Upper lobe of right lung (tissue), 1 donor: ENCODE measurements at places on chromosomes 16 and 17. TPM values are rescaled to one million over a fixed set of nuclear protein-coding genes. Genes with fewer than 3 reads are reported as not detected.

- no peaks in the 10 kb centered on the region for H3K36me3 ChIP-seq
- peaks cover 3% of the 10 kb centered on the region for H3K4me1 ChIP-seq
- no peak overlapping the region for H3K27ac ChIP-seq
- H3K27me3 ChIP-seq = peaks cover 5% of the 10 kb centered on the region
Observed at GRCh38 chr16:86076606-86077005, 177.6 kb downstream of the IRF8 start.

GRCh38 chr16:57469917-57470470, 7.5 kb downstream of the POLR2C start:
- peaks cover 34% of the 10 kb centered on the region for H3K4me1 ChIP-seq
- H3K27me3 ChIP-seq = no peaks in the 10 kb centered on the region
- no peak overlapping the region for H3K4me3 ChIP-seq
- H3K27ac ChIP-seq = no peak overlapping the region
- DNase-seq = no peak

GRCh38 chr16:82331397-82331796, 161.4 kb upstream of the MPHOSPH6 start:
- no peak for DNase-seq
- no peaks in the 10 kb centered on the region for H3K4me1 ChIP-seq
- no peak overlapping the region for H3K4me3 ChIP-seq
- no peaks in the 10 kb centered on the region for H3K27me3 ChIP-seq
- no peaks in the 10 kb centered on the region for H3K36me3 ChIP-seq

DNA sequence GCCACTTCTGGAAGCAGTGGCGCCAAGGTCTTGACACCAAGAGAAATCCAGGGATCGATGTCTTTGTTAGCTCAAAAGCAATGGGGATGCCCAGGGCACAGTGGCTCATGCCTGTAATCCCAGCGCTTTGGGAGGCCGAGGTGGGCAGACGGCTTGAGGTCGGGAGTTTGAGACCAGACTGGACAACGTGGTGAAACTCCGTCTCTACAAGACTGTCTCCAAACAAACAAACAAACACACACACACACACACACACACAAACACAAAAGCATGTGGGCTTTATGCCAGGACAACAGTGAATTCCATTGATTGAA, 22.4 kb upstream of the FAAP100 start:
- no peak overlapping the region for H3K27ac ChIP-seq
- DNase-seq = no peak
- H3K36me3 ChIP-seq = peaks cover 70% of the 10 kb centered on the region
- H3K4me3 ChIP-seq = no peak overlapping the region
- H3K27me3 ChIP-seq = no peaks in the 10 kb centered on the region

Gene SYCE1L
- total RNA-seq = 6.2 TPM

DNA sequence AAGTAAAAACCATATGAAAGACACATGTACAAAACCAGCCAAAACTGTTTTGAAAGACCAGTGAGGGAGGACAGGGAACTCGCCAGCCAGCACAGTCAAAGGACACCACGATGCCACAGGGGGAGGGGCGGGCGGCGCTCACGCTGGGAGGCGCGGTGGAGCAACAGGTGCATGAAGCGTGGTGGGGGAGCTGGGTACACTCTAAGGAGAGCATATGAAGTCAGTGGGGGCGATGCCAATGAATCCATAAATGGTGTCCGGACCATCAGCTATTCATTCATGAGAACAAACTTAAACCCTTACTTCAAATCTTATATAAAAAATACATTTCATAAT, 101.0 kb upstream of the DNAH17 start:
- H3K27me3 ChIP-seq = no peaks in the 10 kb centered on the region
- peak; percentile 57 for DNase-seq
- H3K4me1 ChIP-seq = no peaks in the 10 kb centered on the region
- H3K36me3 ChIP-seq = peaks cover 82% of the 10 kb centered on the region
- no peak overlapping the region for H3K4me3 ChIP-seq
- no peak overlapping the region for H3K27ac ChIP-seq

DNA sequence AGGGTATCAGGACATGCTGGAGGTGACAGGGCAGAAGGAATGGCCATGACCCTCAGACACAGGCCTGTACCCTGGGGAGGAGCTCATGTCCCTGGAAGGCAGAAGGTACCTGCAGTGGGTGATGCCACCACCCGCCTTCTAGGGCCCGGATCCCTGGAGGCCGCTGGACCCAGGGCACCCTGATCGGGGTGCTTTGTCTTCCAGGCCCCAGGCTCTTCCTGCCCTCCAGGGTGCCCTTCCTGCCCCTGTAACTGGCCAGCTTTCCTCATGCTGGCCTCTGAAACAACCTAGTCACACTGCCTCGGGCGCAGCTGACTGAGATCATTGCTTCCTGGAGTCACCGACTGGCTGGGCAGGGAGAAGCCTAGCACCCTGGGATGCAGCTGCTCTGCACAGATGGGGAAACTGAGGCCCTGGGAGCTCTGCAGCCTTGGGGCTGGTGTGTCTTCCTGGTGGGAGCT, 5.8 kb downstream of the ADCY7 start:
- peaks cover 12% of the 10 kb centered on the region for H3K4me1 ChIP-seq
- no peaks in the 10 kb centered on the region for H3K27me3 ChIP-seq
- H3K27ac ChIP-seq = no peak overlapping the region
- H3K4me3 ChIP-seq = no peak overlapping the region

GRCh38 chr17:39980351-39981206, at the start of gene PSMD3:
Gene PSMD3 (plus strand): TSS chr17:39980807. CDS start chr17:39980971, 164 bp downstream.
- peaks cover 30% of the 10 kb centered on the region for H3K4me1 ChIP-seq
- peaks cover 23% of the 10 kb centered on the region for H3K36me3 ChIP-seq
- peak; percentile 98 for DNase-seq
- H3K27me3 ChIP-seq = no peaks in the 10 kb centered on the region

GRCh38 chr16:71464231-71464630, 2.2 kb upstream of the ZNF23 start:
- no peaks in the 10 kb centered on the region for H3K27me3 ChIP-seq
- H3K4me1 ChIP-seq = peaks cover 23% of the 10 kb centered on the region
- H3K27ac ChIP-seq = no peak overlapping the region
- no peak for DNase-seq

GRCh38 chr17:81000334-81000630, 8.6 kb downstream of the CHMP6 start:
- peaks cover 23% of the 10 kb centered on the region for H3K27me3 ChIP-seq
- no peak overlapping the region for H3K4me3 ChIP-seq
- peaks cover 47% of the 10 kb centered on the region for H3K36me3 ChIP-seq
- no peak overlapping the region for H3K27ac ChIP-seq

GRCh38 chr17:80849119-80849518, 142.5 kb upstream of the CHMP6 start:
- no peaks in the 10 kb centered on the region for H3K27me3 ChIP-seq
- no peak for DNase-seq
- no peak overlapping the region for H3K4me3 ChIP-seq
- H3K36me3 ChIP-seq = peaks cover 18% of the 10 kb centered on the region

GRCh38 chr17:80328634-80329380, 68.2 kb downstream of the RNF213 start:
- H3K4me1 ChIP-seq = no peaks in the 10 kb centered on the region
- H3K36me3 ChIP-seq = peaks cover 100% of the 10 kb centered on the region
- no peaks in the 10 kb centered on the region for H3K27me3 ChIP-seq

DNA sequence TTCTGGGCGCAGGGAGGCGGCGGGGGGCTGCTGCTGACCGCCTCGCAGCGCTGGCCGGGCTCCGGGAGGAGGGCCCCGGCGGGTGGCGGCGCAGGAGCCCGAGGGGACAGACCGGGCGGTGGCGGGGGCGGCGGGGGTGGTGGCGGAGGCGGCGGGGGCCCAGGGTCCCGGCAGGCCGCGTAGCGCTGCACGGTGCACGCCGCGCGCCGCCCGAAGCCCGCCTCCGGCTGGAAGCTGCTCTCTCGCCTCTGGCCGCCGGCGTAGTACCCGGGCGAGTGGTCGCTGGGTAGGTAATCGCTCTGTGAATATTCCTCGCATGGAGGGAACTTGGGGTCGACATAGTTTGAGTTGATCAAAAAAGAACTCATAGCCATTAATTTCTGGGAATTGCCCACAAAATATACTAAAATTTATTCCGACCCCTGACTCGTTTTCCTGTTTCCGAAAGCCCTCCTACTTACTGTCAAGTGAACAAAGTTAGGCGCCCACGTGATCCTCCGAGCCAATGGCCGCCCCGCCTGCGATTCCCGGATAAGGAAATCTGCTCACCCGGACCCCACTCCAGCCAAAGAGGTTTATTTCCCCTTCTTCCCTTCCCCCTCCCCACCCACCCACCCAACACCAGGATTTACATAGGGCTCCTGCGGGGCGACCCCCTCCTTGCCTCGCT, at the start of gene HOXB4:
Gene HOXB4, minus strand, starts transcription at position 405 of the 670 bp plus-strand sequence. Its CDS starts 31 bp downstream, at position 374.
- peaks cover 79% of the 10 kb centered on the region for H3K27me3 ChIP-seq
- H3K4me1 ChIP-seq = peaks cover 6% of the 10 kb centered on the region
- DNase-seq = no peak
- H3K4me3 ChIP-seq = peak within 1 kb of the TSS; percentile 59
- no peaks in the 10 kb centered on the region for H3K36me3 ChIP-seq
